ENCODE measurements at places on chromosomes 2 and 18. TPM values are rescaled to one million over a fixed set of nuclear protein-coding genes. Genes with fewer than 3 reads are reported as not detected.

TOGARAM2 gene
- 0.62 TPM for total RNA-seq

NAT8 gene
- total RNA-seq, result not detected

GATA6 gene
- total RNA-seq, result 0.21 TPM

KATNAL2 gene
- 11.7 TPM for total RNA-seq

CNPPD1 gene
- total RNA-seq, result 32.8 TPM

LYPD1 gene
- 4.7 TPM for total RNA-seq

XRCC5 gene
- total RNA-seq, result 466 TPM

ARMC9 gene
- total RNA-seq, result 34.5 TPM

RDH14 gene
- 22.4 TPM for total RNA-seq

NT5C1B gene
- total RNA-seq, result not detected

NPC1 gene
- total RNA-seq, result 23.9 TPM

UNC80 gene
- 0.34 TPM for total RNA-seq

EML6 gene
- 2.5 TPM for total RNA-seq

NEU2 gene
- not detected for total RNA-seq

LCLAT1 gene
- 18.9 TPM for total RNA-seq

B3GNT7 gene
- total RNA-seq, result 151 TPM

TSGA10 gene
- 9.3 TPM for total RNA-seq

CRYGD gene
- total RNA-seq, result 6.3 TPM

MBD5 gene
- 31.4 TPM for total RNA-seq

APCDD1 gene
- total RNA-seq, result 5.3 TPM

KIAA2012 gene
- not detected for total RNA-seq

DLGAP1 gene
- total RNA-seq, result 24.0 TPM

NDUFV2 gene
- 165 TPM for total RNA-seq

EMILIN1 gene
- 3.5 TPM for total RNA-seq

FABP1 gene
- total RNA-seq, result 0.46 TPM

CYP1B1 gene
- total RNA-seq, result 4.1 TPM

PGAP1 gene
- 25.2 TPM for total RNA-seq

DSC3 gene
- total RNA-seq, result 2.1 TPM

SCN7A gene
- total RNA-seq, result 0.32 TPM

STRN gene
- 31.3 TPM for total RNA-seq

KIF5C gene
- total RNA-seq, result 73.5 TPM

SERPINB7 gene
- not detected for total RNA-seq

LRRFIP1 gene
- 70.6 TPM for total RNA-seq

TGFBRAP1 gene
- 16.3 TPM for total RNA-seq

KRTCAP3 gene
- total RNA-seq, result 41.9 TPM

All from WTC11 (cell line).